ENCODE measurements at places on chromosomes 11 and 22.

DNA sequence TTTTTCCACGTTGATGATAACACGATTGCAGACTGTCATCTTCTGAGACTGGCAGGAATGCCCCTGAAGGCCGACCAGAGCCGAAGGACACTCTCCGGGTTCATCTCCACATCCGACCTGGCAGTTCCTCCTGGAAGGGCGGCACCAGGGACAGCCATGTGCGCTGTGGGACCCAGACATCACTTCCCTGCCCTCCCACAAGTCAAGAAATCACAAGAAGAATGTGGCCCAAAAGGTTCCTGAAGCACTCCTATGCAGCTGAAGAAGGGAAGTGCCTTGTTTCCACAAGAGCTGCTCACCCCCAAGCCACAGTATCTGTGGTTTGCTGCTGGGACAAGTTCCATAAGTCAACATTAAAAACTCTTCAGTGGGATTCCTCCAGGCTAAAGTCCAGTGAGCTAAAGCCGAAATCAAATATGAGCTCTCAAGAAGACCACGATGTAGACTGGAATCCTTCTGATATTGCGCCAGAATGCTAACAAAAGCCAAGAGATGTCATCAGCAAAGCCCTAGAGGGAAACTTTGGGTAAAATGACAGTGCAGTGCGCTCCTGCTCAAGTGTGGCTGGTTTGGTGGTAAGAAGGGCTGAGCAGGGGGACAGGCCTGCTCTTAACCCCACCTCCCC, 21.2 kb downstream of the PACSIN2 start:
- no peak for DNase-seq

DNA sequence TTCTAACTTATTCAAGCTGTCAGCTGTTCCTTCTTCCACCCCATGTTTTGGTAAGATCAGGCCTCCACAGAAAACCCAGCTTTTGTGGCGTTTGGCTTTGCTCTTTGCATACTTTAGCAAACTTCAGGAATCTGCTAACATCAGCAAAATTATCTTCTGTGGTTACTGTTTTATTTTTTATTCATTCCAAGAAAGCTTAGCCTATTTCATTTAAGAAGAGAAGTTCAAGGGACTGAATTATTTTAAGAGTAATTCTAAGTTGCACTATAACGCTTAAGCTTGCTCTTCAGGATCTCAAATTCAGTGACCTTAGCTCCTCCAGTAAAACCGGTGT, 1.1 kb downstream of the JHY start:
- DNase-seq = no peak

DNA sequence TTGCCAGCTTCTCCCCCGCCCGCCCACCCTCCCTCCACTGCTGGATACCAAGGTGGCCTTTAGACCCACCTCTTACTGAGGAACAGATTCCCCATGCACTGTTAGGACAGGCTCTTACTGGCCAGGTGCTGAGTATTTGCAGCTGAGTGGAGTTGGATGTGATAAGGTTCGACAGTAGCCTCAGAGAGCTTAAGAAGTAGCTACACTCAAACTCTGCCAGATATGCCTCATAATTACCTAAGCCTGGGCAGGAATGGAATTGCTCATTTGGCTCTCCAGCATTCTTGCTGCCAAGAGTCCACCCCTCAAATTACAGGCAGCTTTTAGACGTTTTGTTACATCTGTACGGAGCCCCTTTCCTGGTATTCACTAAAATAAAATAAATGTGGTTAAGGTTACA, 9.6 kb downstream of the FAM181B start:
- no peak for DNase-seq

GRCh38 chr11:113045146-113045545, 83.9 kb downstream of the NCAM1 start:
- no peak for DNase-seq

DNA sequence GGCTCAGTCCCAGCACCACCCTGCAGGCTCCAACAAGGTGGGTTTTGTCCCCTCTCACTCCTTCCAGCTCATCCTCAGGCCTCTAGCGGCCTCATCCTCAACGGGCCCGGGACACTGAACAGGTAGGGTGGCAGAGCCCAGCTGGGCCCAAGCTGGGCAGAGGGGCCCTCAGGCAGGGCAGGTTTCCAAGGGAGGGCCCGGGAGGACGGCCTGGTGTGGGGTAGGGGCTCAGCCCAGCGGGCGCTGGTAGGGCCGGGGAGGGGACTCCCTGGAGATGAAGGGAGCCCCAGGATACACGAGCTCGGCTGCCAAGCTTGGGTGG, 2.5 kb upstream of the IFITM10 start:
- no peak for DNase-seq

DNA sequence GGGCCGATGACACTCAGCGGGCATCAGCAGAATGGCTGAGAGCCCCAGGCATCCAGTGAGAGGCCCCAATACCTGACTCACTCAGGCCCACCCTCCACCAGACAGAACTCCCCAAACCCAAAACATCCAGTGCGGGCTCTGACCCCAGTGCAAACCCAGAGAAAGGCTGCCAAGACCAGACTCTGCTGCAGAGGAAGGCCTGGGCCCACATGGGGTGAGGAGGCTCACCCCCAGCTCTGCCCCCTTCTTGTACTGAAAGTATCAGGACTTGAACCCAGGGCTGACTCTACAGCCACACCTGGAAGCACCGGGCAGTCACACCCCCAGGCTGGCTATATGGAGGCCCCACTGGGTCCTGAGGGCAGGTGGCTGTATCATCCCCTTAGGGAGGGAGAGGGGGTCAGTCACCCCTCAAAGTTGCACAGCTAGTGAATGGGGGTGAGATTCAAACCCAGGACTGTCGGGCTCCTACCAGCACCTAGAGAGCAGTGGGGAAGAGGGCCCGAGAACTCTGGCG, 49.3 kb downstream of the IGLL1 start:
- DNase-seq = no peak

GRCh38 chr11:29452146-29452545, 564.7 kb downstream of the KCNA4 start:
- no peak for DNase-seq

GRCh38 chr22:23288301-23289129, 108.2 kb downstream of the BCR start:
- DNase-seq = no peak

GRCh38 chr11:93740031-93740729, 1.1 kb downstream of the TAF1D start:
- DNase-seq = peak; percentile 41

DNA sequence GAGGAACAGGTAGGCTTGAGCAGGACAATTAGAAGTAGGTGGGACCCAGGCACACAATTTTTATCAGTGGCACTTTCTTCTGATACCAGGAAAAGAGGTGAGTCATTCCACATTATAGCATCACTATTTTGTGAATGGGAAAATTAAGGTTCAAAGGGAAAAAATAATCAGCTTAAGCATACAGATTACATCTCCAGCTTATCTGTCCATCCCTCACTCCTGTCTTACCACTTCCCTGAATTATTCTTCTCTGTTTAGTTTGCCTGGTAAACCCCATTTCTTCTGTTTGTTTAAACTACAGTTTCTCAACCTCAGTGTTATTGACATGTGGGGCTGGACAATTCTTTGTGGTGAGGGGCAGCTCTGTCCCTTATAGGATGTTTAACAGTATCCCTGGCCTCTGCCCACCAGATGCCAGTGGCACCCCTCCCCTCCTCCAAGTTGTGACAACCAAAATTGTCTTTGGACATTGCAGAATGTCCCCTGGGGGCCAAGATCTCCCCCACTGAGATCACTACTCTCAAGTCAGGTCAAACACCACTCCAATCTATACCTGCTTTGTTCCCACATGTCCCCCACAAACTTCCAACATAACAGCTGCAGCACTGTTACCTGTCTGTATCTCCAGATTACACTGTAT, 8.5 kb upstream of the XBP1 start:
- DNase-seq = no peak

DNA sequence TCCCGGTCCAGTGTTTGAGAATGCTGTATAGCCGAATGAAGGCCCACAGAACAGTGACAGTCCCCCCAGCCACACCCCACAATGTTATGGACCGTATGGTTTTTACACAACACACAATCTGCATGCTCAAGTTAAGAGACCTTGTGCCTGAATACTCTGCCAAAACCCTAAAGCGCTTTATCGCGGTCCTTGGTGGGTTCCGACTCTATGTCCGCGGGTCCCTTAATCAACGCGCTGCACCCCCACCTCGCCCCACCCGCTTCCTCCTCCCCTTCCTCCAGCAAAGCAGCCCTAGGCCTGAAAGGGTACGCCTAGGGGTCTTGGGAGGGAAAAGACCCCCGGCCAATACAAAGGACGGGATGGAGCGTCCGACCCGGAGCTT, 442 bp downstream of the COPB1 start:
- DNase-seq = no peak

DNA sequence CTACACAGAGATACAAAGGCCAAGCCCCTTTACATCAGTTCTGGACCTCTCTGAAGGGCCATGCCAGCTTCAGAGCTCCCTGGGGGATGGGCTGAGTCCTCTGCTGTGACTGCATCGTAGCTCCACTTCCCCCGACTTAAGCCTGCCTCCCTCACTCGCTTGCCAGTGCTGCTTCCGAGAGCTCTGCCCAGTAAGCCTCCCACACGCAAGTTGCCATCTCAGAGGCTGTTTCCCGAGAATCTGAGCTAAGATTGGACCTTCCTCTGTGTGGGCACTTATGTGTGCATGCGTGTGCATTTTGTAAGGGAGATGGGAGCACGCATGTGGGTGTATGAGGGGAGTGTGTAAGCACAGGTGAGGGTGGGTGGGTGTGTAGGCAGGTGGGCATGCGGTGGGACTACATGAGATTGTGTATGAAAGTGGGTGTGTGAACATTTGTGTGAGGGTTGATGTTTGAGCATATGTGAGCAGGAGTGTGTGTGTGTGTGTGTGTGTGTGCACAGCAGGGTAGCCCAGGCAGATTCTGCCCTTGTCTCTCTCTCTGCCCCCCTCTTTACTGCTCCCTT, 163.0 kb upstream of the SYT13 start:
- DNase-seq = no peak

GRCh38 chr11:94934846-94935245, 38.5 kb downstream of the CWC15 start:
- DNase-seq = no peak

DNA sequence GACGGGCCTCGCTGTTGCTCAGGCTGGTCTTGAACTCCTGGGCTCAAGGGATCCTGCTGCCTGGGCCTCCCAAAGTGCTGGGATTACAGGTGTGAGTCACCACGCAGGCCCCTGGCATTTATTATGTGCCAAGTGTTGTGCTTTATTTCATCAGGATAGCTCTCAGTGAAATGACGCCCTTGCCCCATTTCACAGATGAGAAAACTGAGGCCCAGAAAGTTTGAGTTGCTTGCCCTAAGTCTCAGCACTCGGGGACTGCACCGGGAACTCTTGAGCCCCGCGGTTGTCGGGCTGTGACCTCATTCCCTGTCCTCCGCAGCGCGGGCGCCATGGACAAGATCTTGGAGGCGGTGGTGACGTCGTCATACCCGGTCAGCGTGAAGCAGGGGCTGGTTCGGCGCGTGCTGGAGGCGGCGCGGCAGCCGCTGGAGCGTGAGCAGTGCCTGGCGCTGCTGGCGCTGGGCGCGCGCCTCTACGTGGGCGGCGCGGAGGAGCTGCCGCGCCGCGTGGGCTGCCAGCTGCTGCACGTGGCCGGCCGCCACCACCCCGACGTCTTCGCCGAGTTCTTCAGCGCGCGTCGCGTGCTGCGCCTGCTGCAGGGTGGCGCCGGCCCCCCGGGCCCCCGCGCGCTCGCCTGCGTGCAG, 7.3 kb downstream of the USP35 start:
- no peak for DNase-seq

DNA sequence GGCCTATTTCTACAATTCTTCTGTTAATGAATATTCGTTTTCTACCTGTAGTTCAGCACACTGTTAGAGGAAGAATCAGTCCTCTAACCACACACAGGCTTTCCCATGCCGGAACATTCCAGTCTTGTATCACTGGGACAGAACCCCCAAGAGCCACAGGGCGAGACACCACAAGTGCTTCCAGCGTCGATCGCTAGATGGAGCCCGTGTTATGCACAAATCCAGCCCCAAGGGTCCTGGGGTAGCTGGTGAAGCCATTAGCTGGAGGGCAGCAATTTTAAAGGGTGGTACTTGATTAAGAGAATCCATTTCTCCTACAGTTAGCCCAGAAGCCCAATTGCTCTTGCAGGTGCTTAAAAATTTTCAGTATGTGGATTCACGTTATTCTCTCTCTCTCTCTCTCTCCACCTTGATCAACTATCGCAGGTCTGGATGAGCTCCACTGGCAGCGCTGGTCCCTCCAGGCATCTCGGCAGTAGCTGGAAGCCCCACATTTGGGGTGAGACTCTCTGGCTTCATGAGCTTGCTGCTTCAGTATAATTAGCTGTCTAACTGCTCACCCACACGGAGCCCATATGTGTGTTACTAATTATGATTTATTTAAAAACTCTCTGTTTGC, 148.2 kb upstream of the SNX19 start:
- peak; percentile 3 for DNase-seq

- DNase-seq = no peak
These were observed 44.9 kb upstream of the CLTCL1 start for GRCh38 chr22:19336133-19337075.

- DNase-seq = no peak
These were observed 13.0 kb downstream of the GLB1L3 start for GRCh38 chr11:134289167-134289566.

DNA sequence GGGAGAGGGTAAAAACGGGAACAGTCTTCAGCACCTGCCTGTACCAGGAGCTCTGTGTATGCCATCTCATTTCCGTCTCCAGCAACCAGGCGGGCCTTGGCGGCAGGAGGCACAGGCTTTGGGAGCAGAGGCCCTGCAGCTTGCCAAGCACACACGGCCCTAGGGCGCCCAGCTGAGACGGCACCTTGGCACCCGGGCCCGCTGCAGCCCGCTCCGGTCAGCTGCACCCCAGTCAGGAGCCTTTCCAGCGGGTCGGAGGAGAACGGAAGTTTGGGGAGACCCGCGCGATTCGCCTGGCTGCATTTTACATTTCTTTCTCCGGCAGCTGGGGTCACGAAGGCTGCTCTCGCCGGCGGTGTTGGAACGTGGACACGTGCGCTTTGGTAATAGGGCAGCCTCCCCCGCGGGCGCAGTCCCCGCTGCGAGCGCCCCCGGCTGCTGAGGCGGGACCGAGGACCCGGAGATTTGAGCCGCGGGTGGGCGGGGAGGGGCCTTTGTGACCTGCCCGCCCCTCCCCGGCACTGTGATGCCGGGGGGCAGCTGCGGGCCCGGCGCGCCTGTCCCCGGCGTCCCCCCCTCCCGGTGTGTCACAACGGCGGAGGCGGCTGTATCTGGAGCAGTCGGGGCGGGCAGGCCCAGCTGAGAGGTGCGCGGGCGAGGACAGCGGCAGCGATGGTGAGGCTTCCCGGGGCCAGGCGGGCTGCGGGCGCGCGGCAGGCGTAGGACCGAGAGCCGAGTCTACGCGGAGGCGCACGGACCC, at the start of gene TUBA8:
TSS of gene TUBA8 (plus strand) at position 616 of the 760 bp plus-strand sequence. CDS start at position 673, 57 bp downstream.
- DNase-seq = no peak

- no peak for DNase-seq
These were observed 19.4 kb downstream of the APLP2 start for GRCh38 chr11:130088919-130089673.

Measured in stimulated activated CD4-positive, alpha-beta T cell treated with anti-CD3 and anti-CD28 coated beads, Interleukin-12 subunit alpha, Interleukin-12 subunit beta, amount 100 ng/mL, for 48 hours (primary cell).